ENCODE measurements at places on chromosomes 2 and 18. TPM values are rescaled to one million over a fixed set of nuclear protein-coding genes. Genes with fewer than 3 reads are reported as not detected.

DNA sequence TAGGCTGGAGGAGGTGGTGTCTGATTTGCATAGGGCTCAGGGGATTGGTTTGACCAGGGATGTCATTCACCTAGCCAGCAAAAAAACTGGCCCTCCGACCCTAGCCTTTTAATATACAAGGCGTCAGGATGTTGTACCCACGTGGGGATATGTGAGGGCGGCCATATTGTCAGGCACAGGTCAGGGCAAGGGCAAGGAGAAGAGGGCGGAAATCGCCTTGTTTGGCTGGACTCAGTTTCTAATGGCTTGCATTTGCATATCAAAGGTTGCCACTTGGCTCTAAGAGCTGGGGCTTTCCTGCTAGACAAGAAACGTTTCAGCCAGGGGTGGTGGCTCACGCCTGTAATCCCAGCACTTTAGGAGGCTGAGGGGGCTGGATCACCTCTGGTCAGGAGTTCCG is 24.9 kb upstream of the PDCL3 start:
- no peak overlapping the region for H3K4me3 ChIP-seq
- no peak overlapping the region for H3K27ac ChIP-seq
- no peak for DNase-seq
- peaks cover 9% of the 10 kb centered on the region for H3K27me3 ChIP-seq

DNA sequence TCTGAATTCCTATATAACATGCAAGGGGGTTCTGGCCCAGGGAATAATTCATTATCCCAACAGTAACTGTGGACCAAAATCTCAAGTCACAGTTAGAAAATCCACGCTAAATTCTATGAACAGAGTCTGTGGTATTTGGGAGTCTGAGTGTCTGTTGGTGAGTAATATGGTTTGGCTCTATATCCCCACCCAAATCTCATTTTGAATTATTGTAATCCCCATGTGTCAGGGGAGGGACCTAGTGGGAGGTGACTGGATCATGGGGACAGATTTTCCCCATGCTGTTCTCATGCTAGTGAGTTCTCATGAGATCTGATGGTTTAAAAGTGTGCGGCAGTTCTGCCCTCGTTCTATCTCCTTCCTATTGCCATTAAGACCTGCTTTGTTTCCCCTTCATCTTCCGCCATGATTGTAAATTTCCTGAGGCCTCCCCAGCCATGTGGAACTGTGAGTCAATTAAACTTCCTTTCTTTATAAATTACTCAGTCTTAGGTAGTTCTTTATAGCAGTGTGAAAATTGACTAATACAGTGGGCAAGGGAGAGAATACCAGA is 68.3 kb downstream of the NBAS start:
- H3K27ac ChIP-seq: no peak overlapping the region
- peaks cover 13% of the 10 kb centered on the region for H3K4me1 ChIP-seq
- no peak overlapping the region for H3K4me3 ChIP-seq
- H3K36me3 ChIP-seq: peaks cover 34% of the 10 kb centered on the region
- H3K27me3 ChIP-seq: no peaks in the 10 kb centered on the region
- DNase-seq: no peak

DNA sequence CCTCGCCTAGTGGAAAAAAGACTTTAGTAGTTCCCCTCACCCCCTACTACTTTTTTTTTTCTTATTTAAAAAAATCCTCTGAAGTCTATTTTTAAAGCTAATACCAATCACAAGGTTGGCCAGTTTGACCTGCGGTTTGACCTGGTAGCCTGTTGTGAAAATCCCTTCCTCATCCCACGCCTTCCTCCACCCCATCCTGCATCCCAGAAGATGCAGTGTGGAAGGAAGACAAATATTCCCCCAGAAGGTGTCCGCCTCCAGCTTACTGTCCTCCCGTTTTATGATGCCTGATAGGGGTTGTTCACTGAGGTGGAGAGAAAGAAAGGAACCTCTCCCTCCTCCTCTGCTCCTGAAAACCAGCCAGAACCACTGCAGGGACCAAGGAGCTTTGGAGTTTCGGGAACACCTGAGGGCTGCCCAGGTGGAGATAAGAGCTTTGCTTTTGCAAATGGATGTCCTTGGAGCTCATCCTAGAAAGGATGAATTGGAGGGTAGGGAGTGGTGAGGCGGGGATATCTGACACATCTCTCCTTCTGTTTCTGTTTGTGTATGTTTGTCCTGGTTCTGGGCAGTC is 909 bp downstream of the ATP6V1C2 start:
- H3K27me3 ChIP-seq: peaks cover 60% of the 10 kb centered on the region
- DNase-seq: no peak

GRCh38 chr2:32250290-32250689 is 14.4 kb downstream of the NLRC4 start:
- no peak overlapping the region for H3K4me3 ChIP-seq
- peaks cover 3% of the 10 kb centered on the region for H3K27me3 ChIP-seq
- no peak overlapping the region for H3K27ac ChIP-seq

DNA sequence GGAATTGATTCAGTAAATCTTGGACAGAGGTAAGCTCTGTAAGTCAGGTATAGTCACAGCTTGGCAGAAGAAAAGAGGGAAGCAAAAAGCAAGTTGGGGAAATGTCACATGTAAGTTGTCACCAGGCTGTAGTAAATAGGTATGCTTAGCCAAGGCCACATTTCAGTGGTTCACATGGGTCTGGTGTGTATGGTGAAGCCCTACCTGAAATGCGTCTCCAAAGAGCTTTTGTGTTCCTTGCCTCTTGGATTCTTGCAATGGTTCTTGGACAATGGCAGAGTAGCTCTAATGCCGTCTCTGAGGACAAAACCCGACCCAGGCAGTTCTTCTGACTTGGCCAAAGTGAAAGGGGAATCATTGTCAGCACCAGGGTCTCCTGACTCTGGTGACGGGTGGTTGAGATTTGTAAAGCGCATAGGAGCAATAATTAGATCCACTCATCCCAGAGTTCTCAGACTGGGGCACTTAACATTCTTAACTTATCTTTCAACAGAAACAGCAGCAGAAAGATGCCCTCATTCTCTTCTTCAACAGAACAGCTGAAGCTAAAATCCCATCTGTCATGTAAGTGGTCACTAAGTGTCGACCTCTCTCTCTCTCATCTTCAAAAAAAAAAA is 34.4 kb upstream of the RPL37A start:
- peaks cover 8% of the 10 kb centered on the region for H3K4me1 ChIP-seq
- no peak overlapping the region for H3K27ac ChIP-seq
- no peak overlapping the region for H3K4me3 ChIP-seq

DNA sequence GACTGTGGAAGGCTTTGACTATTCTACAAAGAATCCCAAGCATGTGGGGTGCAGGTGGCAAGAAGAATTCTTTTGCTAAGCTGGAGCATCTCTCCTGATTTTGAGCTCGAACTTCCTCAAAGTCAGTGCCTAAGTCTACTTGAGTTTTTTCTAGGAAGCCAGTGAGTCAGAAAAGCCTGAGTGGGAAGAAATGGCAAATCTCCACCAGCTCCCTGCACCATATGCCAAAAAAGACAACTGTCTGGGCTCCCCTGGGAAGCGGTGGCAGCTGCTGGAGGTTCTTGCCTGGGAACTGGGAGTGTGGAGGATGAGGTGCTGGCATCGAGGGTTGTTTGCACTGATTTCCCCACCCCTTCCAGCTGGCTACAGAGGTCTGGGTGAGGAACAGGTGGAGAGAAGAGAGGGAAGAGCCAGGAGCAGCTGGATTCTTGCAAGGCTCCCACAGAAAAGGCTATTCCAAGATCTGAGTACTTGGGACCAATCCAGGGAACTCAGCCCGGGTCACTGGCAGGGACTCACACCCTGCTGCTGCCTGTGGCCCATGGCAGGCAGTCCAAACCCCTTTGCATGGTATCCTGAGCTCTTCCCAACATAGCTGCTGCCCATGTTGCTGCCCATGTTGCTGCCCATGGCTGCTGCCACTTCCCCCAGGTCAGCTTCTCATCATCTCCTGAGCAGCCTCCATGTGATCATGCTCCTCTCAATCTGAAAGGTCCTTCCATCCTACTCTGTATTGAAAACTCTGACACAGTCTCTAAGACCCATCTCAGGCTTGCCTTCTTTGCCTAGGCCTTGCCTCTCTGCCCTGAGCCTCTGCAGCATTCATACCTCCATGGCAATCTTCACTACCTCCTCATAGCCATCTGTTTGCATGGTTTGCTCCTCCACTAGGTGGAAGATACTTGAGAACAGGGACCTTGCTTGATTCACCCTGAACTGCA is 128.3 kb upstream of the SPATS2L start:
- 0 out of 2 replicates have a peak, but pooled peaks cover 4% of the 10 kb centered on the region for H3K36me3 ChIP-seq
- peaks cover 13% of the 10 kb centered on the region for H3K4me1 ChIP-seq
- H3K27me3 ChIP-seq: peaks cover 11% of the 10 kb centered on the region
- no peak overlapping the region for H3K27ac ChIP-seq

DNA sequence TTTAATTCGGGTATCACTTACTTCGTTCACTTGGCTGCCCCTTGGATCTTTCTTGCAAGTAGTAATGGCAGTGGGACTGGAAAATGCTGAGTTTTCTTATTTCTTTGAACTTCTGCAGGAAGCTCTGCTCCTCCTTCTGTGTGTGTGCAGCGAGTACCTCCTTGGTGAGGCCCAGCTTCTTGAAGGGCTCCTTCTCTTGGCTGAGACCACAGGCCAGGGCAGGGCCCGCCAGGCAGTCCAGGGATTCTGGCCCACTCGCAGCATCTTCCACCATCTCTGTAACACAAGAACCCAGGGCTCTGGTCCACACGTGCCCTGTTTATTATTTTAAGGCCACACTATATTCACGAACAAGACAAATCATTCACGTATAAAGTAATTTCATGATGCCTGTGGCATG is 15.8 kb upstream of the HES6 start:
- H3K27ac ChIP-seq: no peak overlapping the region
- H3K4me3 ChIP-seq: no peak overlapping the region
- DNase-seq: no peak
- no peaks in the 10 kb centered on the region for H3K27me3 ChIP-seq

The MOGAT1 gene
- total RNA-seq: not detected

The GPR75 gene
- total RNA-seq: 1.3 TPM

The SNTG2 gene
- total RNA-seq: not detected

Measured in HFFc6 (cell line).